ENCODE measurements at places on chromosomes 12 and 14.

DNA sequence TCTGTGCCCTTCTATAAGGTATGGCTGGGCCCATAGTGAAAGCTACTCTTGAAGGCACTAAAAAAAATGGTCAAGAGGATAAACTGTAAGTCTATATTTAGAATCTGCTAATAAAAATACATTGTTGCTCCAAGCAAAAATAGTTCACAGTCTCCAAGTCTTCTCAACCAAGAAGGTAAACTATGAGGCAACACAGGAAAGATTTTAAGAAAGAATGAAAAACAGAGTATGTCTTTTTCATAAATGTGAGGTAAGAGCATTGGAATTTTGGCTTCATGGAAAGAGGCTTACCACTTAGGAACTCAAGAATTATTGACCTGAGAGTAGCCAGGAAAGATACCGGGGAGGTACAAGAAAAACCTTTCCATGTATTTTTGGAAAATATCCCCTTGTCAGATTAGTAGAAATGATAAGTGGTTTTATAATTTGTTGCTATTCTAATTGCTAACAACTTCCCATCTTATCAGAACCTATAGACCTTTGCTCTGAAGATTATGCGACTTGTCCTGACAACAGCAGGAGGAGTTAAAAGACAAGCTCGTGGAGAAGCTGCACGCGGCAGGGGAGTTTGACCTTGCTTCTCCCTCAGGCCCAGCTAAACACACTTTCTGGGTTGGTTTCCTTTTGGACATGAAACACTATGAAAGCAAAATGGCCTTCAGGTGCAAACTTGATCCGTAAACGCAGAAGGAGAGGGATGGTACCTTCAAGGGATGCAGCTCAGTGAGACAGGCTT lies 238.1 kb downstream of the FOXN3 start:
- DNase-seq = no peak

GRCh38 chr12:75366629-75367028 lies 24.3 kb upstream of the GLIPR1L2 start:
- no peak for DNase-seq

DNA sequence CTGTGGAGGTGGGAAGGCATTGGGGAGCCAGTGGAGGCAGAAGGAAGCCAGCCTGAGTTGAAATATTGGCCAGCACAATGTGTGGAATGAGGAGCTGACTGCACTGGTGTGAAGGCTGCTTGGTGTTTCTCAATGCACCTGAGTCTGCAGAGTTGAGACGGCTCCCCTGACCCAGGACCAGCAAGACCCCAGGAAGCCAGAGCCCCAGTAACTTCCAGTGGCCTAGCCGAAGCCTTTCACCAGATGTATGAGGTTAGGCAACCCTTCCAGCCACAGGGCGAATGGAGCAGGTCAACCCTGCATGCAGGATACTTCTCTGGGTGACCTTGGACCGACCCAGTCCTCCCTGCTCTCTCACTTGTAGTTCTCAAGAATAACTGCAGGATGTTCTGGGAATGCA lies 12.9 kb upstream of the KRT73 start:
- no peak for DNase-seq

DNA sequence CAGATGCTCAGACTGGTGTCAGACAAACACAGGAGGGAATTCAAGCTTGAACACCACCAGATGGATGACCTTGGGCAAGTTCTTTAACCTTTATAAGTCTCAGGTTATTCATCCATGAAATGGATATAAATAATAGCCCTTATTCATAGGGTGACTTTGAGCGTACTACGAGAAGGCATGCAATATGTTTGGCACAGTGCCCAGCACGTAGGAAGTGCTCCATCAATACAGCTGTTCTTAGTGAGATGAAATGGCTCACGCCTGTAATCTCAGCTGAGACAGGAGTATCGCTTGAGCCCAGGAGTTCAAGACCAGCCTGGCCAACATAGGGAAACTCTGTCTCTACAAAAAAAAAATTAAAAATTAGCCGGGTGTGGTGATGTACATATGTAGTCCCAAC lies 84.8 kb upstream of the FICD start:
- DNase-seq = no peak

DNA sequence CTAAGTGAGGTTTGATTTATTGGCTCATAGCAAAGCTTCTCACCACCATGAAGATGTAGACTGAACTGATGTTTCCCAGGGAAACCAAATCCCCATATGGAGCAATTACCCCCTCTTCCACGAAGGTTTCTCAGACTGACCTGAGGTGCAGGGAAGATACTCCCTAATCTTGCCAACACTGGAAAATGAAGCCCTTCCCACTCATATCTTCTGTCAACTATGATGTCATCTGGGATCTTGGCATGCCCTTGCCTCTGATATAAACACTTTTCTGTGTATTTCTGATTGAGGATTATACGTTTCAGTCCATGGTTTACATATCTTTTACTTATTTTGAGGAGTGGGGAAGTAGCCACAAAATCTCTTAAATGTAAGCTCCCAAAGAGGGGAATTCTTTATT lies 14.1 kb upstream of the CISTR start:
- no peak for DNase-seq

DNA sequence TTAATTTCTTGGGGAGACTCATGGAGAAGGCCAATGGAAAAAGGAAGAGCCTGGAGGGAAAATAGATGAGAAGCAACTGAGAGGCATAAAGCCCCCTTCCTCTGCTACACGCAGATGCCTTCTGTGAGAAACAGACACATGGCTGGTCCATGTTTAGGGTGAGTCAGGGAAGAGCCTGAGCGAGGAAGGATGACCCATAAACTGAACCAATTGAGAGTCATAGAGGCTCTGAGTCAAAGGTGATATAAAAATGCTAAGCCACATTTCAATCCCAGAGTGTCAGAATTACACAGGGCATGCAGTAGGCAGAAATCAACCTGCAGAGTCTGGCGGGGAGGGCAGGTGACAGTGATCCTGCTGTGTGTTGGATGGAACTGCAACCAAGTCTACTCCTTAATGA lies 30.1 kb upstream of the NEDD1 start:
- DNase-seq = no peak

GRCh38 chr12:2177751-2178150 lies 125.0 kb downstream of the CACNA1C start:
- DNase-seq = no peak

- DNase-seq = no peak
Measured at GRCh38 chr14:32710731-32711680, 227.7 kb upstream of the NPAS3 start.

Data from stimulated activated CD4-positive, alpha-beta T cell treated with anti-CD3 and anti-CD28 coated beads, Interleukin-15, amount 100 ng/mL, for 1 hour (primary cell).